Panc1 (cell line): ENCODE measurements at places on chromosomes 13 and 19.

GRCh38 chr13:65093357-65093756 is 2136.8 kb downstream of the PCDH9 start:
- no peaks in the 10 kb centered on the region for H3K4me1 ChIP-seq
- no peak overlapping the region for H3K27ac ChIP-seq
- H3K27me3 ChIP-seq = no peaks in the 10 kb centered on the region
- H3K4me3 ChIP-seq = no peak overlapping the region
- no peak for DNase-seq

GRCh38 chr13:74243637-74244526 is 109.7 kb upstream of the KLF12 start:
- no peak for DNase-seq
- H3K36me3 ChIP-seq = no peaks in the 10 kb centered on the region
- no peaks in the 10 kb centered on the region for H3K27me3 ChIP-seq
- no peaks in the 10 kb centered on the region for H3K4me1 ChIP-seq

DNA sequence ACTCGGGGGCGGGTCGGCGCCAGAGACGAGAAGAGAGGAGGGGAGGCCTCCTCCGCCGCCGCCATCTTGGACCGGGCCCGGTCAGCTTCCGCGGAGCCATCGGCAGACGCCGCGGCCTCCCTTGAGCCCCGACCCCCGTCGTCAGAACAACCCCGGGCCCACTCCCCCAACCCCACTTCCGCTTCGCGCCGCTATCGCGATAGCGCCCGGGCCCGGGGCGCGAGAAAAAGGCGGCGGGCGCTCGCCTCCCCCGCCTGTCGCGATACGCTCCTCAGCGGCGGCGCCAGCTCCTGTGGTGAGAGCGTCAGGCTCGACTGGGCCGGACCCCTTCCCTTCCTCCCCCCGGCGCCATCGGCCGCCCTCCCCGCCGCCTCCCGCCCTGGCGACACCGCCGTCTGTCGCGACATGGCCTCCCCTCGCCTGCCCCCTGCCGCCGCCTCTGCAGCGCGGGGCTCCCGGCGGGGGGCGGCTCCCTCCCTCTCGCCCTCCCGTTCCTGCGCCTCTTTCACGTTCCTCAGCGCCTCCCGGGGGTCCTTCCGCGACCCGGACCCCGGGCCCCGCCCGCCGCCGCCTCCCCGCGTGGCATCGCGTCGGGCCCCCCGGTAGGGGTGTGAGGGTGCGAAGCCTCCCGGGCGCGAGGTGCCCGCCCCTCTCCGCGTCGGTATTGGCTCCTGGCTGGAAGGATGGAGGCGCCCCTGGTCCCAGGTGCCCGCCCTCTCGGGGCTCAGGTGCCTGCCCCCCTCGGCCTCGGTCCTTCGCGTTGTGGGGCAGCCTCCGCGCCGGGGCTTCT is at the start of gene CNOT3:
TSS of gene CNOT3 (plus strand) at position 64 of the 790 bp plus-strand sequence. CDS start 5,217 bp downstream, outside the sequence.
- peaks cover 30% of the 10 kb centered on the region for H3K4me1 ChIP-seq
- no peaks in the 10 kb centered on the region for H3K27me3 ChIP-seq
- DNase-seq = no peak
- peaks cover 8% of the 10 kb centered on the region for H3K36me3 ChIP-seq

GRCh38 chr19:16420336-16420676 is 51.5 kb downstream of the EPS15L1 start:
- no peak overlapping the region for H3K27ac ChIP-seq
- H3K4me3 ChIP-seq = no peak overlapping the region
- no peaks in the 10 kb centered on the region for H3K27me3 ChIP-seq
- no peaks in the 10 kb centered on the region for H3K4me1 ChIP-seq
- H3K36me3 ChIP-seq = no peaks in the 10 kb centered on the region; the same call in none of the 2 replicates

- no peaks in the 10 kb centered on the region for H3K36me3 ChIP-seq
- no peaks in the 10 kb centered on the region for H3K4me1 ChIP-seq
- DNase-seq = no peak
- no peak overlapping the region for H3K27ac ChIP-seq
Observed at GRCh38 chr13:100787899-100788298, 113.3 kb upstream of the TMTC4 start.

- no peaks in the 10 kb centered on the region for H3K27me3 ChIP-seq
- no peak overlapping the region for H3K27ac ChIP-seq
- H3K36me3 ChIP-seq = no peaks in the 10 kb centered on the region
- no peaks in the 10 kb centered on the region for H3K4me1 ChIP-seq
- H3K4me3 ChIP-seq = no peak overlapping the region
- DNase-seq = no peak
Observed at GRCh38 chr13:109812382-109812781, 26.0 kb upstream of the IRS2 start.

GRCh38 chr19:39845584-39845932 is 621 bp downstream of the FBL start:
- peak; percentile 88 for DNase-seq
- H3K27me3 ChIP-seq = no peaks in the 10 kb centered on the region
- peak overlapping the region; percentile 83 for H3K27ac ChIP-seq
- H3K4me1 ChIP-seq = peaks cover 61% of the 10 kb centered on the region
- peaks cover 12% of the 10 kb centered on the region for H3K36me3 ChIP-seq

DNA sequence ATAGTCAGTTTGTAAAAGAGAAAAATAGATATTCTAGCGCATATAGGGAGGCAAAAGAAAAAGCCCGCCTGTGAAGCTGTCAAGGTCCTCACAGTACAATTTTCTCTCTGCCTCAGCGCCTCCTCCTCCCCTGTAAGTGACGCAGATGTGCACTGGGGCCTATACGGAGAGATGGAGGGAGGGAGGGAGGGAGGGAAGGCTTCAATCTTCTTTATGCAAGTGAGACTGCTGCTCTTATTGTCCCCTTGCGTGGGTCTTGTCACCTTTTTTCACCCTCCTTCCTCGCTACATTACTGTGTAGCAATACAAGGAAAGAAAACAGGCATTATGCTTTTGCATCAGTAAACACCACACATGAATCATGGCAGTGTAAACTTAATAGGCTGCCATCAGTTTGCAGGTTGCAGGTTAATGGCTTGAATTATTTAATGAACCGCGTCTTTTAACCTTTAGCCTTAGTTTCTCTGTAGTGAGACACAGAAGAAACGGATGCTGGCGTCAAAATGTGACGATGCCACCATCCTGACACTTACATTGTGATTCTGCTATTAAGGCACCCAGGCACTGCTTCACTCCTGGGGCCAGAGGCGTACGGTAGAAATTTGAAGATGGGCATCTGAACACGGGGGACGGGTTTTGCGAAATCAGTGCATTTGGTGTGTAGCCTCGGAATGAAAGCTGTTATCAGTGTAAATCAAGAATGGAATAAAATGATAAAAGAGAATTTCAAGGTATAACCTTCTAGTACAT is at the start of gene KLHL1:
TSS of gene KLHL1 (minus strand) at position 97 of the 750 bp plus-strand sequence. CDS start 753 bp downstream, outside the sequence.
- no peak within 1 kb of the TSS for H3K4me3 ChIP-seq
- H3K36me3 ChIP-seq = no peaks in the 10 kb centered on the region
- no peaks in the 10 kb centered on the region for H3K4me1 ChIP-seq
- no peaks in the 10 kb centered on the region for H3K27me3 ChIP-seq
- H3K27ac ChIP-seq = no peak within 1 kb of the TSS
- no peak for DNase-seq

DNA sequence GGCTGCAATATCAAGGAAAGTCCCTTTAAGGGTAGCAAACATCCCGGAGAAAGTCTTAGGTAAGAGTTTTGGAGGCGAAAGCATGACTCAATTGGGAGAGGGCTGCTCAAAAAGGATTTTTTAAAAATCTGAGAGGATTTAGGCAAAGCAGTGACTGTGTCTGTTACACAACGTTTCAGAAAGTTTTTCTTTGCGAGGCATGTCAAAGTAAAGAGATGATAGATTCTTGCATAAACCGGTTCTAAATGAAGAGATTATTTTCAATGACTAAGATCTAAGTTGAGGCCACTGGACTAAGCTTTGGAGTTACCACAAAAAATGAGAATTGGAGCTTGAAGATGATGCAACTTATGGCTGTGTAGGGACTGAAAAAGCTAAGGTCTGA is 43.7 kb upstream of the ENOX1 start:
- H3K27ac ChIP-seq = no peak overlapping the region
- no peak for DNase-seq
- H3K4me1 ChIP-seq = no peaks in the 10 kb centered on the region
- H3K27me3 ChIP-seq = no peaks in the 10 kb centered on the region
- no peak overlapping the region for H3K4me3 ChIP-seq

DNA sequence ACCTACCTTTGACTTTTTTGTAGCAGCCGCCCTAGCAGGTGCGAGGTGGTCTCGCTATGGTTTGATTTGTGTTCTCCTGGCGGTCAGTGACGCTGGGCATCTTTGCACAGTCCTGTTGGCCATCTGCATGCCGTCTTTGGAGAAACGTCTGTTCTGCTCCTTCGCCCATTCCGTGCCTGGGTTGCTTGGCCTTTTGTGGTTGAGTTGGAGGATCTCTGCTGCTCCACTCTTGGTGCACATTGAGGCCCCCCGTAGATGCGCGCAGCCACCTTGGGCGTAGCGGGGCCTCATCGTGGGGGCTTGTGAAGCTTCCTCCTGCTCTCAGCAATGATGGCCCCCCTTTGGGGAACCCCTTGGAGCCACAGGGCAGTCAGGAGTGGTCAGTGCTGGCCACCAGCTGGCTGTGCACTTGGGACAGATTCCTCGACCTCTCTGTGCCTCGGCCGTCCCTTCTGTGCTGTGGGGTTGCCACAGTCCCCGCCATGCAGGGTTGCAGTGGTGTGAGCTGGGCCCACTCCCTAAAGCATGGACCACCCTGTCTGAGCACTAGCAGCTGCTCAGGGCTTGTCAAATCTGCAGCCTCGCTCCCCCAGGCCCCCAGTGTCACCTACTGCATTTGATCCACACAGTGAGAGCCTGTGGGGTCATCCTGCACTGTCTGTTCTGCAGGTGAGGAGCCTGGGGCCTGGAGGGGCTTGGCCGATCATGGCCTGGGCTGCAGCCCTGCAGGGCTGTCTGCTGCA is 170.8 kb downstream of the KDM4B start:
- H3K4me3 ChIP-seq = no peak overlapping the region
- no peak overlapping the region for H3K27ac ChIP-seq
- H3K4me1 ChIP-seq = no peaks in the 10 kb centered on the region
- H3K36me3 ChIP-seq = no peaks in the 10 kb centered on the region
- DNase-seq = no peak
- H3K27me3 ChIP-seq = no peaks in the 10 kb centered on the region

DNA sequence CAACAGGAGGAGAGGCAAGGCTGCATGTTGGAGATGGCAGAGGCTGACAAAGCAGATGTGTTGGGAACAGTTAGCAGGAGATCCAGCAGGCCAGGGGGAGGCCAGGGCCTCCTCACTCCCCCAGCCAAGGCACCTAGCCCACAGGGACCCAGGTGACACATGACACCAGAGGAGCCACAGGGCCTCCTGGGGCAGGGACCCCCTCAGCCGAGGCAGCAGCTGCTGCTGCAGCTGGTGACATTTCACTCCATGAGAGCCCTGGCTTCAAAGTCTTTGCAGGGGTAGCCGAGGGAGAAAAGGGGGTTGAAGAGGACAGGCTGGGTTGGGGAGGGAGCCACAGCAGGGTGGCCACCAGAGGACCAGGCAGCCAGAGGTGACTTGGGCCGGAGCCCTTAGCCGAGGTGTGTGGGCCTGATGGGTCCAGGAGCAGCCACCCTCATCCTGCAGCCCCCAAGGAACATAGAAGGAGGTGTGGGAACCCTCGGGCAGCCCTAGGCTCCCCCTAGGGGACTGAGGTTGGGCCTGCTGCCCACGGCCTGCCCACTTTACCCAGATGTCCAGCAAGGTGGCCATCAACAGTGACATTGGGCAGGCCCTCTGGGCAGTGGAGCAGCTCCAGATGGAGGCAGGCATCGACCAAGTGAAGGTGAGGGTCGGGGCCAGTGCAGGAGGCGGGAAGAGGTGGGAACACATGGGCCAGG is at the start of gene GNG14:
TSS of gene GNG14 (plus strand) at position 503 of the 701 bp plus-strand sequence. CDS start at position 554, 51 bp downstream.
- H3K4me1 ChIP-seq = no peaks in the 10 kb centered on the region
- H3K27ac ChIP-seq = no peak within 1 kb of the TSS
- DNase-seq = no peak
- no peaks in the 10 kb centered on the region for H3K36me3 ChIP-seq
- no peaks in the 10 kb centered on the region for H3K27me3 ChIP-seq
- H3K4me3 ChIP-seq = no peak within 1 kb of the TSS

DNA sequence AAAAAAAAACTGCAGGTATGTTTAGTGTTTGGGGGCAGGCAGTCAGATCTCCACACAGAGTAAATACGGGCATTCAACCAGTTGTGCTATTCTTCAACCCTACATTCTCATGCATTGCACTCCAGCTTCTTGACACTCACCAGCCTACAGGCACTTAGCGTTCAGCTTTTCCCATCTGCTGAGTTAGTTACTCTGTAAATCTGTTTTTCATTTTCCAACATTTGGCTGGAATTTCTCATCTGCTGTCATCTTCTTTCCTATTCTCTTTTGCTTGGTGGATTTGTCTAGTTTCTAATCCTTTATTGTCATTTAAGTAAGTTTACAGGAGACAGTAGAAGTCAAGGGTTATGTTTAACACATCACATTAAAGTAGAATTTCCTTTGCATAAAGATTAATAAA is 1318.9 kb downstream of the OLFM4 start:
- H3K4me1 ChIP-seq = no peaks in the 10 kb centered on the region
- no peaks in the 10 kb centered on the region for H3K27me3 ChIP-seq
- no peak overlapping the region for H3K4me3 ChIP-seq
- DNase-seq = no peak
- H3K36me3 ChIP-seq = no peaks in the 10 kb centered on the region

- no peak for DNase-seq
- H3K27ac ChIP-seq = peak overlapping the region; percentile 78
- no peaks in the 10 kb centered on the region for H3K36me3 ChIP-seq
Observed at GRCh38 chr19:18117692-18118378, 20.3 kb downstream of the MAST3 start.

DNA sequence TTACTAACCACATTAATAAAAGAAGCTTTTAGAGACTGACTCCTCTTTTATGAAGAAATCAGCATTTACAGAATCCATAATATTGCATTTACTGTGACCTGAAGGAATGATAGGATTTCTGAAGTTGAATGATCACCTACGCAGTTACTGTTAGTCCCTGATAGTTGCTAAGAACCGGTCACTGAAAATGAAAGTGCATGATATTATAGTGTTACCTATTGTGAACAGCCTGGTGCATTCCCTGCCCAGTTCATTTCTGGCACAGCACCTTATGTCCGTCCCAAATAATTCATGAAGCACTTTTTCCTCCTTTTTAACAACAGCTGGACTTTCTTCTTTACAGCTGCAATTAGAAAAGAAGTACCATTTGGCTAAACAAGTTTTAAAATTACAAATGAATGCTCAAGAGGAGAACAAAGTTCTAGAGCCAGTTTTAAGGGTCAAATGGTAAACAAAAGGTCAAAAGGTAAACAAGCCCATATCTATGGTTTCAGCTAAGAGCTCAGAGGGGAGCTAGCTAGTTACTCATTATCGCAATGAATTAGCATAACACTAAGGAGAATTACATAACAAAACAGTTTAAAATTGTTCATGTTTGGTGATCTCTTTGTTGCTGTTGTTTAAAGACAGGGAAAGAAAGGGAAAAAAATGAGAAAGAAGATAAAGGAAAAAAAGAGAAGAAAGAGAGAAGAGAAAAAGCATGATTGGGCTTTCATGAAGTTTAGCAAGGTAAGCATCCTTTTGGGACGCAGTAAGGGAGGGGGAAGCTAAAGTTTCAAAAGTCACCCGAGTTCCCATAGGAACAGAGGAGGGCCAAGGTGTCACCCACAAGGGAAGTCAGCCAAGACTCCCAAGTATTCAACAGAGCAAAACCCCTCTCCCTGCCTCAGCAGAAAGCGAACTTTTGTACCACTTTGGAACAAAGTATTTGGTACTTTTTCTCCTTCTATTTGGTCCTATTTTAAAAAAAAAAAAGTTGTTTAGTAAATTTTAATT is 50.2 kb downstream of the FLT3 start:
- H3K4me3 ChIP-seq = no peak overlapping the region
- no peaks in the 10 kb centered on the region for H3K36me3 ChIP-seq
- no peak for DNase-seq

- H3K4me1 ChIP-seq = no peaks in the 10 kb centered on the region
- no peak overlapping the region for H3K4me3 ChIP-seq
- no peak overlapping the region for H3K27ac ChIP-seq
- no peaks in the 10 kb centered on the region for H3K27me3 ChIP-seq
- no peaks in the 10 kb centered on the region for H3K36me3 ChIP-seq
Observed at GRCh38 chr19:398719-399118, 10.2 kb downstream of the C2CD4C start.
